ENCODE measurements at places on chromosomes 11 and 22.

GRCh38 chr22:34534101-34534500, 531.9 kb upstream of the ISX start:
- DNase-seq: no peak

- DNase-seq: no peak
Observed at GRCh38 chr22:36562261-36562835, 33.4 kb upstream of the EIF3D start.

DNA sequence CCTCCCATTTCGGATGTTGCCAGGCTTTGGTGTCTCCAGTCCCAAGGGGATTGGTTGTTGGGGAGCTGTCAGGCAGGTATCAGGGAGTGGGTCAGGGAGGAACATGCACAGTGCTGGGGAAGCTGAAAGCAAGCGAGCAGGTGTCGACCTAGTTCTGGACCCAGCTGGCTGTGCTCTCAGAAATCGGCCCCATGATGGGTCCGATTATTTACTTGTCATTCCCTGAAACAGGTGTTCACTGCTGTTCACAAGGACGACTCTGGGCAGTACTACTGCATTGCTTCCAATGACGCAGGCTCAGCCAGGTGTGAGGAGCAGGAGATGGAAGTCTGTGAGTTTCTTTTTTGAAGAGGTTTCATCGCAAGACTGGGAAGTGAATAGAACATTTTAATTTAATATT, 76.8 kb downstream of the JAM3 start:
- no peak for DNase-seq

DNA sequence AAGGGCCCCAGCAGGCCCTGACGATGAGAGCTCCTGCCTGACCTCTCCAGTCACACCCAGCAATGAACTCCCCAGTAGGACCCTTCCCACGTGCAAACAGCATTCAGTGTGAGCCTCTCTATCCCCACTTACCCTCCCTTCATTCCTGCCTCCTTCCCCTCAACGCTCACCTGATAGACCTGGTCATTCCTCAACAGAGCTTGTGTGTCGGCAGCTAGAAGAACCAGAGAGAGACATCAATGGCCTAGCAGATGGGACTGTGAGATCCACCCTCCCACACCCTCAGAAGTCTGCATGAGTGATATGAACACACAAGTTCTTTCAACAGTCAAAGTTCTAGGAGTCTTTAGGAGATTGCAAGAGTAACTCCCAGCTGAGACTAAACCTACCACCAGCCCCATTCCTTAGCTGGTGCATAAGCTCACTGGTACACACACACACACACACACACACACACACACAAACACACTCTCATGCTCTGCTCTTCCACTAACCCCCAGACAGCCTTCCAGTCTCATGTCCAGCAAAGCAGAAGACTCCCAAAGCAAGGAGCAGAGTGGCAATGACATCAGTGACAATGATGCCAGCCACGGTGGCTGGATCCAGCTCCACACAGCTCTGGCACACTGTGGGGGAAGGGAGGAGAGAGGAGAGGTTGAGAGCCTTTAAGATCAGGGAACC, 3.1 kb downstream of the CD3D start:
- DNase-seq: no peak

- DNase-seq: no peak
Observed at GRCh38 chr11:17734986-17735817, 621 bp downstream of the KCNC1 start.

GRCh38 chr22:45454275-45454674, 40.8 kb downstream of the RIBC2 start:
- DNase-seq: no peak

DNA sequence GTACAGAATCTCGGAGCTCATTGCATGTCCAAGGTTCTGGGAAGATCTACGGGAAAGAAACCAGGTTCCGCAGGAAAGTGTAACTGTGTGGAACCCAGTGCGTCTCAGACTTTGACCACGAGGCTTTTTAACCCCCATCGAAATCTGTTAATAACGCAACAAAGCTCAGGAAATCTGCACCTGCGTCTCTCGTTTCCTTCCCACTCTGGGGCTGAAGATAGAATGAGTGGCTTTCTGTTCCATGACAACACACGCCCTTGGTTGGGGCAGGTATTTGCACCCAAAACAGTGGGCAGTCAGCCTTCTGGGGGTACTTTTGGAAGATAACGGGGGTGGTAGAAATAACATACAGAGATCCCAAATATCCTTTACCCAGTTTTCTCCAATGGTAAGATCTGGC, 38.5 kb downstream of the ISX start:
- no peak for DNase-seq

- no peak for DNase-seq
Observed at GRCh38 chr11:281486-282161, 3.4 kb downstream of the NLRP6 start.

DNA sequence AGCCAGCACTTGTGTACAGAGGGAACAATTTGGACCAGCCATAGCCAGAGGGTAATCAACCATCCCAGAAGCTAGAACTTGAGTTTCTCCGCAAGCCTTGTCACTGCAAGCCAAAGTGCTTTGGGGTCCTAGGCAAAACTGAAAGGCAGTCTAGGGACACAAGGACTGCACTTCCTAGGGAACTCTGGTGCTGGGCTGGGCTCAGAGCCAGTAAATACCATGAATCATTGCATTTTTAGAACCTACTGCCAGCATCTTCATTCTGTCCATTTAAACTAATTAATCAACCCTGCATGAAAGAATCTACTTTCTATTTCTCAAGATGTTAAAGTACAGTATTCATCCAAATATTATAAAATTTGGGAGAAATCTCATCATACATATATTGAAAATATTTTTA, 20.0 kb downstream of the PATE3 start:
- DNase-seq: no peak

DNA sequence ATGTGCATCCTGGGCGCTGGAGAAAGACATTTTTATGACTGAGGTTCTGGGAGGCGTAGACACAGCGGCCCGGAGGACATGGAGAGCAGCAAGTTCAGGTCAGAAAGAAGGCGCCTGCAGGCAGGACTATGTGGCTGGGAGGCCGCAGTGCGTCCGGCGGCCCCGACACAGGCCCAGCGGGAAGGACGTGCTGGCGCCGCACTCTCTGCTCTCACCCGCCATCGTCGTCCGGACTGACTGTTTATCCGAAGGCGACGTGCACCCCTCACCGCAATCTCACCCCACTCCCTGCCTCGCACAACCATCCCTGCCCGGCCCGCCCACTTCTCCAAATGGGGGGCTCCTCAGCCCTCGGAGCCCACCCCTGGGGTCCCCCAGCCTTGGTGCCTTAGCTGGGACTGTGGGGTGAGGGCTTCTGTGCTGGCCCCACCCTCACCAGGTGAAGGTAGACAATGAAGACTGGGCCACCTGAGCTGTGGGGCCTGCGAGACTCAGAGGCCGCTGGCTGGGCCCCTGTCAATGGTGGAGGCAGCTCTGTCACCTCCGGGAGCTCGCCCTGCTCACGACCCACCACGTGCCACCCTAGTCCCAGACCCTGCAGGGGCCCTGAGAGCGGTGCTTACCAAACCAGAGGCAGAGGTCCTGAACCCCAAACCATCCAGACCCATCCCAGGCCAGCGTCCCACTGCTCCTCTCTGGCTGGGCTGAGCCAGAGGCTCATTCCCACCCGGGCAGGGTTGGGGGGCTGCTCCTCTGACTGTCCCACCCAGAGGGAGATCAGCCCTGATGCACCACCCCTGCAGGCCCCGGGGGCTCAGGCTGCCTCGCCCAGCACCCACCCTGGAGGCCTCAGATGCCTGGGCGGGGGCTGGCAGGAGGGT, 16.2 kb upstream of the MUC5B start:
- DNase-seq: no peak

GRCh38 chr11:126918556-126918955, 82.0 kb downstream of the KIRREL3 start:
- no peak for DNase-seq

DNA sequence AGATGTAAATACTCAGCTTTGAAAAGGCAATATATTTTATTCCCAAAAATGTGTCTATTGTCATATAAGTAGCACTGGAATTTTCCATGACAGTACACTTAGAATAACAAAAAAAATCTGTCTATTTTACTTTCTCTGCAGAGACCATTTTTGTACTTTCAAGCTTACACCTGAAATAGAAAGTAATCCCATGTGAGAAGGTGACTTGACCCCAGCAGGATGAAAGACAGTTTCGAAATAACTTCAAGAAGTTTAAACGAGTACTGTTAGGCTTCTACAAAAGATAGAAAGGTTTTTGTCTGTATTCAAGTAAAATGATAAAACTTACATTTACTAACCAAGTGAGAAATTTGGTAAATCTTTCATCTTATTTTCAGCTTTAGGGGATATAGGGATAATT, 259.9 kb upstream of the CTSC start:
- DNase-seq: no peak

DNA sequence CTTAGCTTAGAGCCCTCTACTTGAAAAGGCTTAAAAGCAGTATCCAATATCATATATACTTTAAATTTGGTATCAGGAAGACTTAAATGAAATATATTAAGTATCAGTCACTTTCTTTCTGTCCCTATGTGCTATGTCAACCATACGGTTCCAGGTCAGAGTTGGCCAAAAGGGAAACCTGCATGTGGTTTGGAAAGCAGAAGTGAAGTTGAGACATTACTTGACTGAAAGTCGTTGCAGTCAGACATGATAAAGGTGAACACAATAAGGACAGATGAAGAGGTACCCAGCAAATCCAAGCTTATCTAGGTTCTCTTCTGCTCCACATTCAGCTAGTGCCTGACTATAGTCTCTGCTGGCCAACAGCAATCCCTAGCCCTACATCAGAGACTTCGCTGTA, 336.8 kb downstream of the KCNA4 start:
- DNase-seq: no peak

- no peak for DNase-seq
Observed at GRCh38 chr11:13993096-13993765, 30.7 kb downstream of the SPON1 start.

DNA sequence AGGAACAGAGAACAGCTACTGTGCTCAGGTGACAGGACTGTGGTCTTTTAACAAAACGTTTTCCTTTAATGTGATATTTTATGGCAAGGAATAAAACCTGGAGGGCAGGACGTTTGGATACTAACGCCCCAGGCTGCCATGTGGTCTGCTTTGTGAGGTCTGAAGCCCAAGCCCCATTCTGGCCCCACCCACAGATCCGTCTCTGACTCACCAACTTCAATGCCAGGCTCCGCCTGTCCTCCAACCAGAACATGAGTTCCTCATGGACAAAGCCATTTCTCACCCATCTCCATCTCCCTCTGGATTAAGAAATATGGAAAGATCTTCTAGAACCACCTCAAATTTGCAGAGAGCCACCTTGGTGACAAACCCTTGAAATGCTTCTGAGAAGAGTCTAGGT, 148.8 kb downstream of the CRYBB2 start:
- DNase-seq: no peak

- no peak for DNase-seq
Observed at GRCh38 chr11:31337806-31338205, 31.7 kb downstream of the DCDC1 start.

- DNase-seq: no peak
Observed at GRCh38 chr22:37060801-37061610, 9.5 kb downstream of the KCTD17 start.

- DNase-seq: no peak
Observed at GRCh38 chr11:14819596-14819995, 72.4 kb downstream of the CYP2R1 start.

GRCh38 chr11:123537726-123538125, 107.7 kb downstream of the GRAMD1B start:
- DNase-seq: no peak

DNA sequence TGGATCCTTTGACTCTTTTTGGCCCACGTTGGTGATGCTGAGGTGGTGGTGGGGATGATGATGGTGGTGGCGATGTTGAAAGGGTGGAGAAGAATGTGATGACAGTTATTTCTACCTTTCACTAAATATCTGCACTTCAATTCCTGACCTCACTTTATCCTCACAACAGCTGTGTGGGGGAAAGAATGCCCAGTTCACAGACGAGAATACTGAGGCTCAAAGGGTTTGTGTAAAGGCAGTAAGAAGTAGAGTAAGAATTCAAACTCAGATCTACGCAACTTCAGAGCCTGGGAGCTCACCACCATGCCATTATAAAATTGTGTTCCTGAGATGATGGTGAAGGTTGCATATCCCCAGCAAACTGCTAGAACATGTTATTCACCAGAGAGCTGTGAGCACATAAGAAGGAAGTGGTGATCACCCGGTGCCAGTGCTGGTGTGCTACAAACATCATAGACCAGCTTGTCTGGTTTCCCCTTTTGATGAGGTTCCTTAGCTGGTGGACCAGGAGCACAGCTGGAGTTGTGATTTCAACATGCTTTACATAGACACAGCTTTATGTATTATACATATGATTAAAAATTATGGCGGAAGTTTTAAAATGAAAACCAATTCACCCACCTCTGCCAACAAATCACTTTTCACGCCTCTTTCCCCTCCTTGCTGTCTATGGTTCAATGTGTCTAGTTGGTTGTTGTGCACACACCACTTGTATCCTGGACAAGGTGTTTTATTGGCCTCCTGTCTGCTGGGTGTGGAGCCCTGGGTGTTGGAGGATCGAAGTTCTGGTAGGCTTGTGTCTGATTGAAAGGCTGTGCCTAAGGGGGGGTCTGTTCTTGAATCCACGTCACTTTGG, 6.2 kb downstream of the ST14 start:
- DNase-seq: no peak

GRCh38 chr11:75317446-75318122, 33.9 kb downstream of the ARRB1 start:
- DNase-seq: no peak

DNA sequence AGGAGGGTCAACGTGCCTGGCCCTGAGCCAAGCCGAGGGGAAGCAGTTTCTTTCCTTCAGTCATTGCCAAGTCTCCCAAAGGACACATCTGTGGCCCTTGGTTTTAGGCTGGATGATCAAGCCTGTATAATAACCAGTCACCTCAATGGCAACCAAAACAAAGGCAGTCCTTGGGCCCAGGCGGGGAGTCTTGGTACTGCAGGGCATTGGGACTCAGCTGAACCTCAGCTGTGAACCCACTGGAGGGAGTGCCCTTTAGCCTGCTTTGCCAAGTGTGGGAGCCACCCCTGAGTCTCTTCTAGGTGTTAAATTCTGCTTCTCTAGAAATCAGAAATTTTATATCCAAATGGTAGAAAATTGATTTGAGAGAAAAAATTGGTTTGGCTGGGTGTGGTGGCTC, 36.9 kb downstream of the CPT1A start:
- DNase-seq: no peak

DNA sequence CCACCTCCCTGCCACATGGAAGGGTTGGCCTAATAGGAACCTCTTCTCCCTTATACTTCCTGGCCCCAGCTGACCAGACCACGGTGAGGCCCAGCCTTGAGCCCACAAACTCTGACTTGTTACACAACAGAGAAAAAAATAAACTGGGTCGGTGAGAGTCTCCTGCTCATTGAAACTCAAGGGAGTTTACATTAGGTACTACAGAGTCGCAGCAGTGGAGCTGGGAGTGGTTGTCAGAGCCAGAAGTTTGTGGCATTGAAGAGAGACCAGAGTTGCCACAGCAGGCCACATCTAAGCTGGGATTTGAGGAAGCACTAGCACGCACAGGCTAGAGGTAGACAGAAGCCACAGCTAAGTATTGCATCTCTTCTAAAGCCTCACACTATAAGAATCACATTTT, 296.2 kb downstream of the DDX10 start:
- no peak for DNase-seq

DNA sequence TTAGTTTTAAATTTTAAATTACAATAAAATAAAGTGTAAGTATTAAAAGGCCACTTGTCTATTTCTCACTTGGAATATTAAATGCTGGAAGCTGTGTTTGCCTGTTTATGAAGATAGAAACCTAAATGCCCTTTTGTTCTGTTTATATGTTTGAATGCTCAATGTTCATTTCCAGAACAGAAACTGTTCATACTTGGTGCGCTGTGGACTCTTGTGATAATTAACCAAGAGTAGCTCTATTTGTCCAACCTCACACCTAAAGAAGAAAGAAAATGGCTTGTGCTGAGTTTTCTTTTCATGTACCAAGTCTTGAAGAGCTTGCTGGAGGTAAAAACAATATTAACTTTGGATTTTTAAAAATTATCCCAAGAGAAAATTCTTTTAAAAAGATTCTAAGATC, 5.7 kb downstream of the C11orf54 start:
- no peak for DNase-seq
